ENCODE measurements at places on chromosomes 3 and 15.

GRCh38 chr3:20776692-20777091 is 590.7 kb upstream of the SGO1 start:
- DNase-seq, result no peak

- no peak for DNase-seq
Observed at GRCh38 chr3:157125101-157125500, 34.8 kb downstream of the CCNL1 start.

DNA sequence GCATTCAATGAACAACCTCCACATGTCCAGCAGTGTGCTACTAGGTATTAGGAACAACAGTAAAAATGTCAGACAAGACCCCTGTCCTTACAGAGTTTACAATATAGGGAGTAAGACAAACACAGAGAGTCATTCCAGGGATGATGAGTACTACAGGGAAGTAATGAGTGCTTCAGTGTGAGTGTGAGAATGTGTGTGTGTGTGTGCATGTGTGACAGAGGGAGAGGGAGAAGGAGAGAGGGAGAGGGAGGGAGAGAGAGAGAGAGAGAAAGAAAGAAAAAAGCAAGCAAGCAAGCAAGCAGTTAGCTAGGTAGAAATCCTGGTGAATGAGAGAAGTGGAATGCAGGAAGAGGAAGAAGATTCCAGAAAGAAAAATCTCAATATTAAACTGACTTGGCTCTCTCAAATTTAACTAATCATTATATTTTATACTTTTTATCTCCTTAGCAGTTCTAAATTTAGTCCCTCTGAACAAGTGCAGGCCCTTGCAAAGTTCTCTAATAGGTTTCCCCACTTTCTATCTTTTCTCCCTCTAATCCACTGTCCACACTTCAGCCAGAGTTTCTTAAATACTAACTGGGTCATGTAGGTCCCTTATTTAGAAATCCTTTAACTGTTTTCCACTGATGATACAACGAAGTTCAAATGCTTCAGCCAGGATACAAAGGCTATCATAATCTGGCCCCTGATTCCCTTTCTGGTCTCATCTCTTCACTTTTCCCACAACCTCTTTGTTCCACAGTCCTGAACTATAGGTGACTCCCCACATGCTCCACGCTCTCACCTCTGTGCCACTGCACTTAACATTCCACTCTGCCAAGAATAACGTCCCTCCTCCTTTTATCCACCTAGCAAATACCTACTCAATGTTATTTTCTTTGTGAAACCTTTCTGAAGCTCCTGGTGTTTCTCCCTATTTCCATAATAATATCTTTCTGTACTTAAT is 10.3 kb downstream of the DCBLD2 start:
- DNase-seq, result no peak

DNA sequence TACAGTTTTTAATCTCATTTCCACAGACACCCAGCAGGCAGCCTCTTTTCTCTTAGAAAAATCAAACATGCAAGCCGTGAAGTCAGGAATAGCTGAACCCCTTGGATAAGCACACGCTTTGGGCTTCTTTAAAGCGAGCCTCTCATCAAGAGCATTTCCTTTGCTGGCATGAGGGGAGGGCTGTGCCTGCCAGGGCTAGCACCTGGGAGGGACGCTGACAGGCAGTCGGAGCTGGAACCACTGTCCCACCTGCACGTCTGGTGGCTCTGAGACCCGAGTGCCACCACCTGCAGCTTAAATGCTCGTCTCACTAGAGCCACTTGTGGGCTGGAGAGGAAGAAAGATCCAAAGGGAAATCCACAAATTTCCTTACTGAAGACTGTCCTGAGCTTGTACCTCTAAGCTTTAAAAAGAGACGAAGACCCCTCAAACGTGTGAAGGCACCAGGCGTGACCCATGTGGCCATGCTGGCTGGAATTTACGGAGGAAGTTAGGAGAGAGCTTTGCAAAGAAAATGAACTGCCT is 9.4 kb downstream of the MAP6D1 start:
- DNase-seq, result no peak

- DNase-seq, result no peak
Observed at GRCh38 chr3:10527295-10528001, 22.1 kb upstream of the ATP2B2 start.
